Activated CD8-positive, alpha-beta T cell treated with anti-CD3 and anti-CD28 coated beads for 36 hours (primary cell): ENCODE measurements at places on chromosomes 1 and 21. TPM values are rescaled to one million over a fixed set of nuclear protein-coding genes. Genes with fewer than 3 reads are reported as not detected.

GRCh38 chr1:147389532-147390184, 147.2 kb downstream of the CHD1L start:
- H3K4me1 ChIP-seq: peaks cover 4% of the 10 kb centered on the region
- H3K27me3 ChIP-seq: peaks cover 8% of the 10 kb centered on the region
- no peak for DNase-seq
- H3K4me3 ChIP-seq: no peak overlapping the region
- H3K36me3 ChIP-seq: no peaks in the 10 kb centered on the region

DNA sequence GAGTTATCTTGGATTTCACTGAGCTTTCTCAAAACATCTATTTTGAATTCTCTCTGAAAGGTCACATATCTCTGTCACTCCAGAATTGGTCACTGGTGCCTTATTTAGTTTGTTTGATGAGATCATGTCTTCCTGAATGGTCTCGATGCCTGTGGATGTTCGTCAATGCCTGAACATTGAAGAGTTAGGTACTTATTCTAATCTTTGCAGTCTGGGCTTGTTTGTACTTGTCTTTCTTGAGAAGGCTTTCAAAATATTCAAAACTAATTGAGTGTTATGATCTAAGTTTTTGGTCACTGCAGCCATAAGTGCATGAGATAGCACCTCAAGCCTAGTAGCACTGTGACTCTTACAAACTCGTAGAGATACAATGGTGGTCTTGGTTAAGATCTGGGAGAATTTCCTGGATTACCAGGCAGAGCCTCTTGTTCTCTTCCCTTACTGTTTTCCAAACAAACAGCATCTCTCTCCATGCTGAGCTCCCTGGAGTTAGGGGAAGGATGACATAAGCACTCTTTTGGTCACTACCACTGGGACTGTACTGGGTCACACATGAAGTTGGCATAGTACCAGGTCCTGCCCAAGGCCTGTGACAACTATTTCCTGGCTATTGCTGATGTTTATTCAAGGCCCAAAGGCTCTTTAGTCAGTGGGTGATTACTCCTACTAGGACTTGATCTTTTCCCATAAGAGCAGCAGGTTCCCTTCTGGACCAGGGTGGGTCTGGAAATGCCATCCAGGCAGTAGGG, 25.6 kb downstream of the SLC22A15 start:
- no peak for DNase-seq
- no peak overlapping the region for H3K4me3 ChIP-seq
- H3K36me3 ChIP-seq: peaks cover 7% of the 10 kb centered on the region
- H3K27me3 ChIP-seq: peaks cover 1% of the 10 kb centered on the region
- no peak overlapping the region for H3K27ac ChIP-seq
- H3K4me1 ChIP-seq: peaks cover 10% of the 10 kb centered on the region

- no peak for DNase-seq
- no peaks in the 10 kb centered on the region for H3K27me3 ChIP-seq
- H3K4me3 ChIP-seq: no peak overlapping the region
- no peaks in the 10 kb centered on the region for H3K36me3 ChIP-seq
- H3K27ac ChIP-seq: no peak overlapping the region
Observed at GRCh38 chr1:145978471-145978853, 14.0 kb downstream of the POLR3GL start.

DNA sequence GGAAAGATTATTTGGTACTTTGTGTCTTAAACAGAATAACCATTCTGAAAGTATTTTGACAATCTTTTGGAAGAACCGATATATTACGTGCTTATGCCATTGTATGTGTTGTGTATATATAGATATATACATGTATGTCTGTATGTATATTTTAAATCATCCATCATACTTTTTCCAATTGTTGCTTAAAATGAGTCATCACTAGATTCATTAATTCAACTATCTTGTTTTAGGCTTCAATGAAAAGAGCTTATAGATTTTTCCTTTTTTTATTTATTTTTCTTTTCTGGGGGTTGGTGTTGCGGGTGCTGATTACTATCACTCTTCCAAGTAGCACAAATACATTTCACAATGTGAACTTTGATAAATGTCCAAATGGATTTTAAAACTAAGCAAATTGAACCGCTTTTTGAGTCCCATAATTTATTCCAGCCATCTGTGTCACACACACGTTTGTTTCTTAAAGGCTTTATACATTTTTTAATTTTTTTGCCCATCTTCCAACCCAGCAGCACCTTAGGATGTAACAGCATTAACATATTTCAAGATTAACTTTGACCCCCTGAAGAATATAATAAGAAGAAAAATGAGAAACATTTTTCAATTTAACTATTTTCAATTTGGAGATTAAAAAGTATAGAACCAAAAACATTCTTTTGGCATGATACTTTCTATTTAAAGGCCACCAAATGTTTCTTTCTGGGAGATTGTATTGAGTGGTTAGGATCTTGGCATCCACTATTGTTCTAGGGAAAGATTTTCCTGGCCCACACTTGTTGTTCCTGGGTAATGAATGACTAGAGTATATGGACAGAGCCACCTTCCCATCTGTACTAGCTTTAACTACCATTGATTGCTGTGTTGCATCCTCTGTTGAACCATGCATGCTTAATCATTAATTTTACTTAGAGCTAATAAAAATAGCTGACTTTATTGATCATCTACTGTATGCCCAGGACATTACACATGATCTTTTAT, 9.3 kb upstream of the DPYD start:
- H3K36me3 ChIP-seq: no peaks in the 10 kb centered on the region
- no peaks in the 10 kb centered on the region for H3K27me3 ChIP-seq
- H3K4me3 ChIP-seq: no peak overlapping the region
- H3K4me1 ChIP-seq: peaks cover 9% of the 10 kb centered on the region

DNA sequence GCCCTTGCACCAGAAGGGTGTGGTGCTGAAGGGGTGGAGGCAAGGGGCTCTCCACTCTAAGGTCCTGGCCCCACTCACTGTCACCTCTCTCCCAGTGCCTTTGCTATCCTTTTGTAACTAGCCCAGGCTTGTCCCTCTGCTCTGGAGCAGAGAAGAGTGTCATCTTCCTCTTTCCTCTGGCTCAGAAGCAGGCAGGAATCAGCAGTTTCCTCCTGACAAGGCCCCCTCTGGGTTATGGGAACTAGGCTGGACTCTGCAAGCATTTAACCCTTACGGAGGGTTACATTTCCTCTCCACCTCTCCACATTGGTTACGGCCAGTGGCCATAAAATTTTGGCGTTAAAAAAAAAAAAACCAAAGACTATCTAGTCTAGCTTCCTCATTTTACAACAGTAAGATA, 30.4 kb downstream of the PLXNA2 start:
- no peaks in the 10 kb centered on the region for H3K36me3 ChIP-seq
- DNase-seq: no peak
- H3K4me3 ChIP-seq: no peak overlapping the region
- peaks cover 4% of the 10 kb centered on the region for H3K27me3 ChIP-seq
- no peak overlapping the region for H3K27ac ChIP-seq

GRCh38 chr21:44828362-44829056, 10.6 kb upstream of the SUMO3 start:
- no peak overlapping the region for H3K27ac ChIP-seq
- H3K4me3 ChIP-seq: no peak overlapping the region
- no peaks in the 10 kb centered on the region for H3K36me3 ChIP-seq
- no peaks in the 10 kb centered on the region for H3K27me3 ChIP-seq
- peaks cover 18% of the 10 kb centered on the region for H3K4me1 ChIP-seq

DNA sequence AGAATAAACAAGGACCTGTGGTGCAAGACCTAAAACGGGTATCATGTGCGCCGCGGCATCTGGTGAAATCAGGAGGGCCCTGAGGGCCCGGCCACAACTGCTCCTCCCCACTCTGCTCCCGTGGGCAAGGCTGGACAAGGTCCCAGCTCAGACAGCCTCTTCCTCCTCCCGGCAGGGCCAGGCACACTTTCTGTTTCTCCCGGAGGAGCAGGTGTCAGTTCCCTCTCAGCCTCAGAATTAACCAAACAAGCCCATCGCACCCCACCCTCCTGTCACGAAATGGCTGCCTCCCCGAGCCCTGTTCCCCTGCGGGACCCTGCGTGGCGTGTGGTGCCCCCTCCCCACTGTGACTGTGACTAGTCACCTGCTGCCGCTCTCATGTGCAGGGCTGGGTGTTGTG, 15.2 kb downstream of the PTTG1IP start:
- H3K27me3 ChIP-seq: no peaks in the 10 kb centered on the region
- peaks cover 27% of the 10 kb centered on the region for H3K36me3 ChIP-seq
- no peak overlapping the region for H3K4me3 ChIP-seq
- no peak overlapping the region for H3K27ac ChIP-seq
- peaks cover 31% of the 10 kb centered on the region for H3K4me1 ChIP-seq

- H3K4me3 ChIP-seq: no peak overlapping the region
- no peak overlapping the region for H3K27ac ChIP-seq
- peaks cover 9% of the 10 kb centered on the region for H3K36me3 ChIP-seq
- no peaks in the 10 kb centered on the region for H3K27me3 ChIP-seq
- DNase-seq: no peak
Observed at GRCh38 chr21:31413698-31414097, 69.6 kb upstream of the TIAM1 start.

DNA sequence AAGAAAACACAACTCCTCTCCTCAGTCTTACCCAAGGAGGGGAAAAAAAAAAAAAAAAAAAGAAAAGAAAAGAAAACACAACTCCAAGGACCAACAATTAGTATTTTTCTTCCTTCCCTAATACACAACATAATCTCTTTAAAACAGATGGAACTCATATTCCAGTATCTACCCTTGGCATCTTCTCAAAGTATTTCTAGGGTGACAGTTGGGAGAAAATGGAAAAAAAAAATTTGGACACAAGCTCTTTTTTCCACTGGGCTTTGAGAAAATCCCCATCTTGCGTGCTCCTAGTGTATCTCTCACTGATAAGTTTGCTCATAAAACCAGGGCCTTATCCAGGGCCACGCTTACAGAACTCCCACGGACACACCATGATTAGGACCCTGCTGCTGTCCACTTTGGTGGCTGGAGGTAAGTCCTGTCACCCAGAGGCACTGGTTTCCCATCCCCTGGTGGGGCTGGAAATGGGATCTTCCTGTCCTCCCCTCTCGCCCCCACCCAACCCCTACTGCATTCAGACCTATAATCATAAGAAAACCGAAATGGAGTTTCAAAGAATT, at the start of gene CELA2B:
TSS of gene CELA2B (plus strand) at position 353 of the 563 bp plus-strand sequence. CDS start at position 375, 22 bp downstream.
- H3K4me1 ChIP-seq: no peaks in the 10 kb centered on the region
- DNase-seq: no peak
- H3K36me3 ChIP-seq: no peaks in the 10 kb centered on the region
- no peak within 1 kb of the TSS for H3K27ac ChIP-seq
- no peak within 1 kb of the TSS for H3K4me3 ChIP-seq
- H3K27me3 ChIP-seq: no peaks in the 10 kb centered on the region

The CD5L gene
- total RNA-seq: not detected
